Cerebellum (tissue), 4 donors: ENCODE measurements at places on chromosomes 2 and 18. TPM values are rescaled to one million over a fixed set of nuclear protein-coding genes. Genes with fewer than 3 reads are reported as not detected.

DNA sequence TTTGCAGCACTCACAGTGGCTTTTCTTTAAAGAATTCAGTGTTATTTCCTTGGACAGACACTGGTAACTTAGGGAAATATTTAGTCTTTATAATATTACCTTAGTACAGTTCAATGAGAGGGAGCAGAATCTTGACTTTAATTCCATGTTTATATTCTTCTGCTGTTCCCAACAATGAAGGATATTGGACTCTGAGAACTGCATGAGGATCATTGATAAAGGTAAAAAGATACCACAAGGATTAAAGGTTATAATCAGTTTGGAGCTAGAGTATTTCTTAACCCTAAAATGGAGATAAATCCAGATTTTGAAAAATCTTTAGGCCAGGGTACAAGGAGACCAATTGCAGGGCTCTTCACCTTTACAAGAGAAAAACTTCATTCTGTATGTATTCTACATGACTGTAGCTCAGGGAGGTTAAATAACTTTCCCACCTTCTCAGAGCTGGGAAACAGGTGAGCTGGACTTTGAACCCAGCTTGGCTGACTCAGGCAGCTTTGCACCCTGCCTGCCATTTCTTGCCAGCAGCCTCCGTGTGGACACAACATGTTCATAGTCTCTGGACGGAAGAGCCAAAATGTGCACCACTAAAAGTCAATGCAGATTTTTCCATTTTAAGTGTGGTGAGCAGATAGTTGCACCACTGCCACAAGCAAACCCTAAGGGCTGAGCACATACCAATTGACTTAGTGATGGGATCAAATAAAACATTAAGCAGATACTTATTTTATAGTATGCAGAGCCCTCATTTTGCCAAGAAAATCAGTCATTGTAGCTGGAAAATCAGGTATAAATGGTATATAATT is 26.7 kb downstream of the UPP2 start:
- DNase-seq: no peak

PLA2R1 gene
- total RNA-seq: 11.9 TPM

FER1L5 gene
- 1.4 TPM for total RNA-seq

DNA sequence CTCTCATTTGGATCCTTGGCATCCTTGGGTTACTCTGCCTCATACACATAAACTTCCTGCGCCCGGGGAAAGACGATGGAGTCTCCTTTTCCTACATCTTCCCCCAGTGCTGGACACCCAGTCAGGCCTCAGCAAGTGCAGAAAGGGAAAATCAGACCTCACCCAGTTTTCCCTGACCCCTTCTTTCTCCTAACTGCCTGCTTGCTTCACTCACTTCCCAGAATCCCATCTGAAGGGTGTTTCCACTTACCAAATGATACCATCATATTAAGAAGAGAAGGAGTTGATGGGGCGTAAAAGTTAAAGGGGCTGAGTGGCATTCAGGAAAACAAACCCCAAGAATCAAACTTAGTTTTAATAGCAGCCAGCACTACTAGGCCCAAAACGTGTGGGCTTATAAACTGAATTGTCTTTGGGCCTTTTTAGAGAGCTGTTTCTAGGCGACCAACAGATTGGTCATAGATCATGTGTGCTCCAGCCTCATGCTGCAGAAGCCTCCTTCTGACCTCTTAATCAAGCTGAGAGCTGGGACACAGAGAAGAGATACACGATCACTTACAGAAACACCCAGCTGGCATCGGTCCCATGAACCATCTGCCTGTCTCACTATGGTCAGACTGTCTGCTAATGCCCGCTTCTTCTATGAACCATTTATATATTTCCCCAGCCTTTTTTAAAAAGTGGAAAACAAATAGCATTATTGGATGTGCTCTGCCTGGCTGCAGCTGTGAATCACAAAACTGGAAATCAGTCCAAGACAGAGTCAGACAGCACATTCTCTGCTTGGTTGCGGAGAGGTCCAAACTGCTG is 165.7 kb upstream of the SLC14A2 start:
- DNase-seq: peak; percentile 70

DNA sequence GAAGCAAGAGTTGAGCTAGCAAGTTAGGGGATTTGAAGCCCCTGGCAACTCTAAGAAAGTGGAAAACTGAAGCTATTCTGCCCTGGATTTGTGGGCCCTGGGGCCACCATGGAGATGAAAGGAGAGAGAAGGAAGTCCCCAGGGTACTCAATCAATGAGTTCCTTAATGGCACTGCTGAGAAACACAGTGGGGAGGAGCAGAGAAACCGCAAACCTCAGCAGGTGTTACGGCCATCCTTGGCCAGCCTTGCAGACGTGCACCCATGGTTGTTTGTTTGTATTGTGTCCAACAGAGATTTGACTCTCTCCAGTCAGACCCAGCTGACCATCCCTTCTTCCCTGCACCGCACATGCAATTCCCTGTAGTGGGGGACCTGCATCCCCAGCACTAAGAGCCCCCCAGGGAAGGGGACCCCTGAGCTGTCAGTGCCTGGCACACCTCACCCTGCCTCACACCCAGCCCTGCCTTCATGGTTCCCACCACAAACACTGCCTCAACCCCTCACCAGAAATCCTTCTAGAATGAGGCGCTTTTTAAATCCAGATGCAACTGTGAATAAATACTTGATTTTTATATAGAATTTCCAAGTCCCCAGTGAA is 255.3 kb downstream of the SH3BP4 start:
- no peak for DNase-seq
